Stimulated activated CD8-positive, alpha-beta memory T cell treated with anti-CD3 and anti-CD28 coated beads, Interleukin-15, amount 100 ng/mL, for 4 hours (primary cell): ENCODE measurements at places on chromosomes 3 and 15.
A peak's percentile ranks its signal among the peaks of the same experiment; 100 is the strongest.

DNA sequence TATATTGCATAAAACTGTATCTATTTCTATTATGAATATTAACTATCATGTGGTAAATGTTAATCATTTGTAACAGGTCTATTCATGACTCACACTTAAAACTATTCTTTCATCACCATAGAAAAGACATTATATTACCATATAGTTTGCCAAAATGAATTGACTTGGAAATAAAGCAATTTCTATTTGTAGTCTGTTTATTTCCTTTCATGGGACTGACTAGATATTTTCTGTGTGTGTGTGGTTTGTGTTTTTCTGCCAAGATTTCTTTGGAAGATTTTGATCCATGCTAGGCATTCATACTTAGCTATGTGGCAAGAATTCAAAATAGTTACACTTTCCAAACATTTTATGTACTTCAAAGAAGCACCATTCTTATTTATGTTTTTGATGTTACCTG is 522.5 kb upstream of the AGTR1 start:
- no peak for DNase-seq

DNA sequence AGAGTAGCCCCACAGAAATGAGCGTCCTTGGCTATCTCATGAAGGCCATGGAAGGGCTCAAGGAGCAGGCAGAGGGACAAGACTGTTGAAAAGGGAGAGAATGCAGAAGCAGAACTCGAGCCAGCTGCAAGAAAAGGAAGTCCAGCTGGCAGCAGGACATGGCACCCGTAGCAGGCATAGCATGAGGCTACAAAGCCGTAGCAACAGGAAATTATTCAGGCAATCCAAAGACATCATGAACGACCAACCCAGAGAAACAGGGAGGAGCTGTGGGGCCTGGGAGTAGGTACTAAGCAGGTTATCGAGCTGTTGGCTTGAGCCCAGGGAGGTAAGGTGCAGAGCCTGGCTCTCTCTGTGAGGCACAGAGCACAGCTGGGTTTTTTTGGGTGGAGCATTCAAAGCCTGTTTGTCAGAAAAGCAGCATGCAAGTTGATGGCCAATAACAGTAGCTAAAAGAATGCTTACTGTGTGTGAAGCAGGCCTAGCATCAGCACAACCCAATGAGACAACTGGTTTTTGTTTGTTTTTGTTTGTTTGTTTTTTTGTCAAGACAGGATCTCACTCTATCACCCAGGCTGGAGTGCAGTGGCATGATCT is 144.0 kb upstream of the SMAD3 start:
- no peak for DNase-seq

GRCh38 chr3:128170866-128171516 is 17.7 kb downstream of the EEFSEC start:
- DNase-seq, result no peak

GRCh38 chr15:70299931-70300869 is 202.5 kb upstream of the TLE3 start:
- DNase-seq, result peak; percentile 57
